SW 1271 (cell line): ENCODE measurements at places on chromosomes 11 and 22.

GRCh38 chr22:42188808-42189447 lies 58.3 kb upstream of the CYP2D6 start:
- DNase-seq: no peak

DNA sequence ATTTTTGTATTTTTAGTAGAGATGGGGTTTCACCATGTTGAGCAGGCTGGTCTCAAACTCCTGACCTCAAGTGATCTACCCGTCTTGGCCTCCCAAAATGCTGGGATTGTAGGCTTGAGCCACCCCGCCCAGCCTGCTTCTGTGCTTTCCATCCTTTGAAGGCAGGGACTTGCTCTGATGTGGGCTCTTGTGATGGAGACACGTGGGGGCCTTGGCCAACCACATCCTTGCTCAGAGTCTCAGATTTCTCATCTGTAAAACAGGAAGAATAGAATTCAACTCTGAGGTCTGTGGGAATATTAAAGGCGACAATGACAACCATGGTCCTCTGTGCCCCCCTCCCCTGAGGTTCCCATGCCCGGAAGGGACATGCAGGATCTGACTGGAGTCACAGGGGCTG lies 3.8 kb upstream of the GGA1 start:
- DNase-seq: no peak

GRCh38 chr11:29518389-29519174 lies 498.2 kb downstream of the KCNA4 start:
- DNase-seq: no peak

DNA sequence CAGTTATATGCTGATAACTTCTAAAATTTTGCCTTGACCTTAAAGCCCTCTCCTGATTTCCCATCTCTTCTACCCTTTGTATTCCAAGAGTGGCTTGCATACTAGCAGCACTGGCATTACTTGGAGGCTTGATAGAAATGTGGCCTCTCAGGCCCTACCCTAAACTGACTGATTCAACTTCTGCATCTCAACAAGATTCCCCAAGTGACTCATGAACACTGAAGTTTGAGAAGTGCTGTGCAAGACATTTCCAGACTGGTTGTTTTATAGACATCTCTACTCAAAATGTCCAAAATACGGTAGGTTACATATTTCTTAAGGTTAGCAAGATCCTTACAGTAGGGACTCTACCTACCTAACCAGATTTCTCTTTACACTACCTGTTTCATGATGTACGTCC lies 48.6 kb downstream of the SESN3 start:
- no peak for DNase-seq

DNA sequence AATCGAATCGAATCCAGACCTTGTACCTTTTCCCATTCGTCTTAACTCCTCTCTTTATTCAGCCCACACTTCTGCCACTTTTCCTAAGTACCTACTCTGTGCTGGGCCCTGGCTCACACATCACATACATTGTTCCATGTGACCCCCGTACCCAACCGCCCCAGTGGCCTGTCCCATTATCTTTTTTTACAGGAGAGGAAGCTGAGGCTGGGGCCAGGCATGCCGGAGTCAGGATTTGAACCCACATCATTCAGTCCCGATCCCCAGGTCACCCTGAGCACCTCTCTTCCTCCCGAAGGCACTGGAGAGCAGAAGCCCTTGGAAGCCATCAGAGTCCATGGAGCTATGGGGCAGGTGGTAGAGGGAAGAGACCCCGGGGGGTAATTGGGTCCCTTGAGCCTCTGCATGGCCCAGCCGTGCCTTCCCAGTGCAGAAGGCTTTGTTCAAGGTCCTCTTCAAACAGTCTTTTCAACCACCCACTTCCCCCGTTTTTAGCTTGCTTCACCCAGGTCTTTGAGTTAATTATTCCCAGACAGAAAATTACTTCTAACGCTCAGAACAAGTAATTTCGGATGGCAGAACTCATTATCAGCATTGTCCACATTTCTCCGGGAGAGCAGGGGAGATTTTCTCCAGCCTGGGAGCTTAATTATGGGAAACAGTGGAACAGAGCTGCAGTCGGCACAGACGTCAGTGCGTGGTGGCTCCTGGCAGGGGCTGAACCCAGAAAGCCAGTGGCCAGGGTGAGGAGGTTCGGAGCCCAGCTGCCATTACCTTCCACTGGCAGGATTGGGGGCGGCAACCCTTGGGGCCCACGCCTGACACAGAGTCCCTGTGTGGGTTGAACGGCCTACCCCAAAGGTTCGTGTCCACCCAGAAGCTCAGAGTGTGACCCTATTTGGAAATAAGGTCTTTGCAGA lies 82.4 kb upstream of the RTL6 start:
- no peak for DNase-seq

GRCh38 chr11:112748713-112749543 lies 212.3 kb upstream of the NCAM1 start:
- DNase-seq: no peak

DNA sequence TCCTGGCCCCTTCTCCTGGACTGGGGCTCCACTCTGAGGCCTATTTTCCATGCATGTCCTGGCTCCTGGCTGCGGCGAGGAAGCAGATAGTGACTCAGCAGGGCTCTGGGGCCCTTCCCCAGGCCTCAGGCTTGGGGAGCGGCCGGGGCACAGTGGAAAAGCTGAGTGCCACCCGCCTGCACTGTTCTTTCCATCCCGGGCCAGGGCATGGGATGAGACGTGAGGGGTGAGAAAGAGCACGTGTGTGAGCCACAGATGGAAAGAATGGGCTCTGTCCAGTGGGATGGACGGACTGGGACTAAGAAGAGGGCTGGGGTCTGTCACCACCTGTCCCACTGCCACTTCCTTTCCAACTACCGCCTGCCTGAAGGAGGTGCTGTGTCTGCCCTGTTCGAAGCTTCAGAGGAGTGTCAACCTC lies 12.8 kb downstream of the SLC37A2 start:
- DNase-seq: no peak

GRCh38 chr11:96340555-96340885 lies 2.5 kb downstream of the MAML2 start:
- DNase-seq: no peak

DNA sequence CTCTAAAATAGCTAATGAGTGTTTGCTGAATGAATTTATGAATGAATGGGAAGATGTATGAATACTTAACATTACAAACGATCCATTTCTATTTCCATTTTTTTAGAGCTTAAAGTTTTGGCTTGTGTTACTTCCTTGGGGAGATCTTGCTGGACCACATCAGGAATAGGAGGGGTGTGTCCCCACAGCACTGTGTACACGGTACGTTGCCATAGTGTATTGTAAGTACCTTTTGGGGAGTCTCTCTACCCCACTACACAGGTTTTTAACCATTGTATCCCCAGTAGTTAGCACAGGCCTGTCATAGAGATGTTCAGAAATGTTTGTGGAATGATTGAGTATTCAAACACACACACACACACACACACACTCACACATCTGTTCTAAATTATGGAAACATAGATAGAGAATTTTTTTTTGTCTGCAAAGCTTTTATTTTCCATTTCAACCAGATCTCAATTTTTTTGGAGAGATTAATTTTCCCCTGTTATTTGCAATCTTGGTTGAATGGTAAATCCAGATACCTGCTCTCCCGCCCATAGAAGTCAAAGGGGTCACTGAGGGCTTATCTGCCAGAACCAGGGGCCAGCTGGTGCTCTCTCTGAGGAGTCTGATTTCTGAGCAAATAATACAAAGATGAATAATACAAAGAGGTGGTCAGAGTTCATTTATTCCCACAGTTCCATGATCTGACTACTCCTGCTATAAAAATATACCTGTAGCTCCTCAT lies 471.0 kb downstream of the INSC start:
- no peak for DNase-seq

DNA sequence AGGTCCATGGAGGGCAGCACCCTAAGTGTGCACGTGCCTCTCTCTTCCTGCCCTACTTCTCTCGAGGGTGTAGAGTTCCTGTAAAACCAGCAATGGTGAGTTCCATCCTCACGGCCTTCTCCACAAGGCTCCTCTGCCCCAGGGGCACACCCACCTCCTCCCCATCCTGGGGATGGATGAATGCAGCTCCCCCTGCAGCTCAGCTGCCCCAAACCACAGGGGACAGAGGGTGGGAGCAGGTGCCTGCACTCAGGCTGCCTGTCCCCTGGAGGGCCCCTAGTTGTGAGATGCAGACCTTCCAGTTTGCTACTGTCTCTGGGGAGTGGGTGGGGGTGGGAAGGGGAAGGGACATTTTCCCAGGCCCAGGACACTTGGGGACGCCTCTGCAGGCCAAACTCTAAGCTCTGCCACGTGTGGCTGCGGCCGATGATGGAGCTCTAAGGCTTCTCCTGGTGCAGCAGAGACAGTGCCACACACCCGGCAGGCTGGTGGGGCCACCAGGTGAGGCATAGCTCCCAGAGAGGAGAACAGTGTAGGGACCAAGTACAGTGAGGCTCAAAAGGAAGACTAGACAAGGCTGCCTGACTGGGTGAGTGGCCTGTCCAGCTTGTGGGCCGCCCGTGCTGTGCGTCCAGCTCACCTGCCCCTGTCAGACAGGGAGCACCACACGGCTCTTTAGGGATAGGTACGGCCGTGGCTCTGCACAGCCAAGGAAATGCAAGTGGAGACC lies 540.9 kb downstream of the TBC1D22A start:
- DNase-seq: no peak

DNA sequence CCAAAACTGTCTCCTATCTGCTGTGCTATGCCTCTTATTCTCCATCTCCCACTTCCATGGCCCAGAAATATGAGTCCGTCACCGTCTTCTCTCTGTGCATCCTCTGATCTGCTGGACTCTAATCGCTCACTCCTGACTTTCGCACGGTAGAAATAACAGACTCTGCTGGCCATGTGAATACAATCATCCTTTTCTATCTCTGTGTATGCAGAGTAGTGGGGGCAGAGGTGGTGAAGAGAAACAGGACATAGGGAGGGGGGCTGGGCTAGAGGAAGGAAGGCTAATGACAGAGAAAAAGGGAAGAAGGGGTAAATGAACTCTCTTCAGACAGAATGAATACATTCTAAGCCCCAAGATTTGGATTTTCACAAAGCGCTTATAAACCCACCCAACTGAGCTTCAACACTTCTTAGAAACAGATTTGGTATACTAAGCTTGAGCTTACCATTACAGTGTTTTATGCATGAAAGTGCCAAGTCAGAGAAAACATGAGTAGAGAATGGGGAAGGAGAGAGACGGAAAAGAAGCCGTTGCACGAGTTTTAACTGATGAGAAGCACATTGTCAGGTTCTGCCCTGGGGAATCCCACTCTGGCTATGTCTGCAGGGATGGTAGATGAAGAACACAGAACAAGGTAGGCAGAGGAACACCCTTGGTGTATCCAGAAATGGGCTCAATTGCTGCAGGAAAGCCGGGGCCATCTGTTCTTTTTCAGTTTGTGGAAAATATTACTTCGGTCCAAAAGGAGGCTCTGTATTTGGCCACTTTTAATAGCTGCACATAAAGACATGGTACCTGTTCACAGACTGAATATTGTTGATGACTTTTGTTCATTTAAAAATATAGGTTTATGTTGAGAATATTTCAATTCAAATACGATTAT lies 324.7 kb downstream of the ETS1 start:
- DNase-seq: no peak

DNA sequence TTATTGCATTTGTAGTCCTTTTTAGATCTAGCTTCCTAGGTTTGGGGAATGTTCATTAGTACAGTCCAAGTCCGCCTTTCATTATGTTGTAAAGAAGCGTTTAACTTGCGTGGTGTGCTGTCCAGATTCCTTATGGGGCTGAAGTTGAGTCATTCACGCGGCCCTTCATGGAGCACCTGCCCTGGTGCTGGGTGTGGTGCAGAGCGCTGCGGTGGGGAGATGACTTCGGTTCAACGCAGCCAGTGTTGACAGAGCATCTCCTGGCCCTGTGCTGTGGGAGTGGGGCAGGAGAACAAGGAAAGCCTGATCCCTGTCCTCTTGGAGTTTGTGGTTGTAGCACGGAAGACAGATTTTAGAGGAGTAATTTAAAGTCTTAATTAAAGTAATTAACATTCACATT lies 152.0 kb downstream of the TBC1D22A start:
- DNase-seq: no peak

DNA sequence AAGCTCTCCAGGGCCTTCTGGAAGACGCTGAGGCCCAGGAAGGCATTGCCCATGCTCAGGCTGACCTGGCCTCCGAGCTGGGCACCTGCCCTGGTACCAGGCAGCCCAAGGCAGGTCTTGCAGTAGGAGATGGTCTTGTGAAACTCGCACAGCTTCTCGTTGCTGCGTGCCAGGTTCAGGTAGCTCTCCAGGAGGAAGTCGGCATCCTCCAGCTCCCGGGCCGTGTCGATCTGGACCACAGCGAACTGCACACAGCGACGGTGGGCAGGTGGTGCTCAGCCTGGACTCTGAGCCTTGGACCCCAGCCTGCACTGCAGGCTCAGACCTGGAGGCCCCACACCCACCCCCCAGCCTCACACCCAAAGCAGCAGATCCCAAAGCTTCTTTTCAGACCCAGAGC lies 1.0 kb downstream of the RAPSN start:
- no peak for DNase-seq

- no peak for DNase-seq
These were observed 3.8 kb upstream of the ADSL start for GRCh38 chr22:40342521-40342920.

GRCh38 chr11:119737366-119738058 lies 8.5 kb upstream of the NECTIN1 start:
- no peak for DNase-seq

- DNase-seq: no peak
These were observed 7.9 kb downstream of the DDX10 start for GRCh38 chr11:108672786-108673185.

- DNase-seq: no peak
These were observed 82.8 kb upstream of the NARS2 start for GRCh38 chr11:78657441-78657840.

DNA sequence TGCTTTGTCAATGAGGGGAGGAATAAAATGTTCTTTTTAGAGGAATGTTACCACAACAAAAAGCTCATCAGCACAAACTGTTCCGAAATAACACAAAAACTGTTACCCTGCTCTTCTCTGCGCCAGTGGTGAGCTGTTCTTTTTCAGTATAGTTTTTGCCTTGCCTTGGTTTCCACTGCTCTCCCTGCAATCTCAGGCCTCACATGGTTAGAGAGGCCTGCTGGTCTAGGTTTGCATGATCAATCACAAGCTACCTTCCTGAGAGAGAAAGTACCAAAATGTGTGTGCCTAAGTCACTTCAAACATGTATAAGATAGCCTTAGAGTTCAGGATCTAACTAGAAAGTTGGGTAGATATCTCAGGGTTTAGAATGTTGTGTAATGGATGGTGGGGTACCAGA lies 114.6 kb downstream of the STIM1 start:
- no peak for DNase-seq

DNA sequence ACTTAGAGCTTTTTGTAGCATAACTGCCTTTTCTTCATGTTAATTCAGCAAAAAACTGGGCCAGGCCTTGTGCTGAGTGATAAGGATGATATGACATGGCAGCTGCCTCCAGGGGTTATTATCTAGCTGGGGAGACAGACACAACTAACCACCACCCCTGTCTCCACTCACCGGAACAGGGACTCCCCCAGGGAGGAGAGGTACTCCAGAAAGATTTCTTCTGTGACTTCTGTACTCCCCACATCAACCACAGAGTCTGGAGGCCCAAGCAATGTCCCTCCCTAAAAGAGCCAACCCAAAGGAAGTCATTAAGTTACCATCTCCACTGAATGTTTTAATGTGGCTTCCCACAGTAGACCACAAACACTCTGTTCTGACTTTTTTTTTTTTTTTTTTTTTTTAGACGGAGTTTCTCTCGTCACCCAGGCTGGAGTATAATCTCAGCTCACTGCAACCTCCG lies 14.3 kb upstream of the PMM1 start:
- no peak for DNase-seq
